ENCODE measurements at places on chromosomes 6 and 20. TPM values are rescaled to one million over a fixed set of nuclear protein-coding genes. Genes with fewer than 3 reads are reported as not detected.

- H3K27ac ChIP-seq, result no peak overlapping the region
- H3K4me1 ChIP-seq, result no peaks in the 10 kb centered on the region
- no peak overlapping the region for H3K4me3 ChIP-seq
- H3K36me3 ChIP-seq, result no peaks in the 10 kb centered on the region
- H3K27me3 ChIP-seq, result no peaks in the 10 kb centered on the region
These were observed 200.5 kb upstream of the ARG1 start for GRCh38 chr6:131372535-131372934.

DNA sequence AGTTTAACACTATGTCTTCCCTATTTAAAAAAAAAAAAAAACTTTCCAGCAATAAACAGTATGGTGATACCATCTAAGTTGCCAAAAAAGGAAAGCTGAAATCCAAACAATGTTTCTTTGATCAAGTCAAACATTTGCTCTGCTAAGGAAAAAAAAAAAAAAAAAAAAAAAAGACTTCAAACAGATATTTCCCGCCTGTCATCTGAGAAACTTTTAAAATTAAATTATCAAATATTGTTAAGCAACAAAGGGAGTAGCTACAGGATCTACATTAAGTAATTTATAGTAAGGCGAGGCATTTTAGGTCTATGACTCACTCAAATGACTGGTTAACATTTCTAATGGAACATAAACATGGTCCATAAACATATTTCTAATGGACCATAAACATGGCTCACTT lies 121.2 kb downstream of the DST start:
- H3K4me3 ChIP-seq, result no peak overlapping the region
- no peaks in the 10 kb centered on the region for H3K27me3 ChIP-seq
- H3K4me1 ChIP-seq, result no peaks in the 10 kb centered on the region
- no peak overlapping the region for H3K27ac ChIP-seq

- DNase-seq, result no peak
- no peaks in the 10 kb centered on the region for H3K4me1 ChIP-seq
- H3K27me3 ChIP-seq, result no peaks in the 10 kb centered on the region
- no peak overlapping the region for H3K4me3 ChIP-seq
- no peak overlapping the region for H3K27ac ChIP-seq
These were observed 45.4 kb downstream of the SSR1 start for GRCh38 chr6:7267466-7268091.

- H3K27ac ChIP-seq, result no peak overlapping the region
- H3K4me1 ChIP-seq, result no peaks in the 10 kb centered on the region
- H3K4me3 ChIP-seq, result no peak overlapping the region
- H3K36me3 ChIP-seq, result no peaks in the 10 kb centered on the region
- no peak for DNase-seq
These were observed 15.7 kb downstream of the CNKSR3 start for GRCh38 chr6:154494592-154495311.

DNA sequence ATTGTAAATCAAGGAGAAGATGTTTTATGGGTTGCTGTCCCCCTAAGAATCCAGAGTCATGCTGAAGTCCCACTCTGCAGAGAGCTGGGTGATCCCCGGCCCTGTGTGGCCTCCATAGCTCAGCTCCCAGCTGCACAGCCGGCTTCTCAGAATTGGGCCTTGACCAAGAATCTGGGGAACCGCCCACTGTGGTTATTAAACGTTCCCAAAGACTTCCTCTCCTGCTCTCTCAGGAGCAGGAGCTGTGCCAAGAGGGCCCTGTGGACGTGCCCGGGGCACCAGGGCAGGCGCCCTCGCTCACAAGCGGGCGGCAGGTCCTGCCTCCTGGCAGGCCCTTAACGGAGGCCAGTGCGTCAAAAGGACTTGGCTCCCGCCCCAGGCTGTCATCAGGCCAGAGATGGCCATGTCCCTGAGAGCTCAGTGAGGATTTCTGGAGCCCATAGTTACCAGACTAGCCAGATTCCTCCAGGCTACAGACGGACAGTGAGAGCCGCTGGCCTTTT lies 30.4 kb downstream of the ZC3H12D start:
- H3K4me3 ChIP-seq, result no peak overlapping the region
- H3K36me3 ChIP-seq, result no peaks in the 10 kb centered on the region
- H3K4me1 ChIP-seq, result peaks cover 8% of the 10 kb centered on the region
- peaks cover 7% of the 10 kb centered on the region for H3K27me3 ChIP-seq

GRCh38 chr6:136764517-136764993 lies 27.7 kb downstream of the MAP3K5 start:
- H3K36me3 ChIP-seq, result no peaks in the 10 kb centered on the region
- DNase-seq, result no peak
- peaks cover 16% of the 10 kb centered on the region for H3K4me1 ChIP-seq
- H3K4me3 ChIP-seq, result no peak overlapping the region

- H3K4me1 ChIP-seq, result no peaks in the 10 kb centered on the region
- no peak for DNase-seq
- H3K27ac ChIP-seq, result no peak overlapping the region
- H3K4me3 ChIP-seq, result no peak overlapping the region
These were observed 42.3 kb downstream of the GPR63 start for GRCh38 chr6:96794980-96795379.

Gene TNXB
- polyA plus RNA-seq, result 8.3 TPM

Gene PCK1
- 0.30 TPM for polyA plus RNA-seq
